Left forelimb (tissue), 1 donor: ENCODE measurements at places on chromosomes 12 and 14.
A peak's percentile ranks its signal among the peaks of the same experiment; 100 is the strongest.

- no peak for DNase-seq
Measured at GRCh38 chr12:27953817-27954216, 18.7 kb downstream of the PTHLH start.

DNA sequence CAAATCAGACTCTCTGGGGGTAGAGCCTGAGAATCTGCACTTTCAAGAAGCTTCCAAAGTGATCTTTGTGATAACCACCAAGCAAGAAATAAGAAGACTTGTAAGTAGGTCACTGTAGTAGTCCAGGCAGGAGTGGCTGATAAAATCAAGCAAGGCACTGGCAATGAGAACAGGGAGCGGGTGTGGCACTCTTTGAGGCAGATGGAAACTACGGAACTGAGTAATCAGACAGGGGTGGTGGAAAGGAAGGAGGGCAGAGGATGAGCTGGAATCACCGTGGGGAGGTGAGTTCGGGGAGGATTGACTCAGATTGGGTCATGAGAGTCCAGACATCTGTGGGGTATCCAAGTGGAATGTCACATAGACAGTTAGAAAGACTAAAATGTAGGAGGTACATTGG, 44.4 kb upstream of the PLXNC1 start:
- no peak for DNase-seq

GRCh38 chr14:26412421-26412820, 185.4 kb downstream of the NOVA1 start:
- DNase-seq, result no peak

DNA sequence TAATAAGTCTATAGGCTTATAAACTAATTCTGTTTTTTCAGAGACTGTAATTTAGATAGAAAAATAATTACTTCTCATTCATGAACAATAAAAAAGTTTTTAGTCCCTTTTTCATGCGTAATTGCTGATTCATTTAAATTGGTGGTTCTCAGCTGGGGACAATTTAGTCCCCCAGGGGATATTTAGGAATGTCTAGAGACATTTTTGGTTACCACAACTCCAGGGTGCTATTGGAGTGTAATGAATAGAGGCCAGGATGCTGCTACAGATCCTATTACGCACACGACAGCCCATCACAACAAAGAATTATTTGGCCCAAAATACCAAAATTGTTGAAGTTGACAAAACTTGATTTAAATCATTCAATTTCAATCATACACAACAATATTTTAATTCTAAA, 22.8 kb upstream of the VCPKMT start:
- DNase-seq, result no peak

- no peak for DNase-seq
Measured at GRCh38 chr14:34650786-34651584, 21.0 kb upstream of the SNX6 start.

DNA sequence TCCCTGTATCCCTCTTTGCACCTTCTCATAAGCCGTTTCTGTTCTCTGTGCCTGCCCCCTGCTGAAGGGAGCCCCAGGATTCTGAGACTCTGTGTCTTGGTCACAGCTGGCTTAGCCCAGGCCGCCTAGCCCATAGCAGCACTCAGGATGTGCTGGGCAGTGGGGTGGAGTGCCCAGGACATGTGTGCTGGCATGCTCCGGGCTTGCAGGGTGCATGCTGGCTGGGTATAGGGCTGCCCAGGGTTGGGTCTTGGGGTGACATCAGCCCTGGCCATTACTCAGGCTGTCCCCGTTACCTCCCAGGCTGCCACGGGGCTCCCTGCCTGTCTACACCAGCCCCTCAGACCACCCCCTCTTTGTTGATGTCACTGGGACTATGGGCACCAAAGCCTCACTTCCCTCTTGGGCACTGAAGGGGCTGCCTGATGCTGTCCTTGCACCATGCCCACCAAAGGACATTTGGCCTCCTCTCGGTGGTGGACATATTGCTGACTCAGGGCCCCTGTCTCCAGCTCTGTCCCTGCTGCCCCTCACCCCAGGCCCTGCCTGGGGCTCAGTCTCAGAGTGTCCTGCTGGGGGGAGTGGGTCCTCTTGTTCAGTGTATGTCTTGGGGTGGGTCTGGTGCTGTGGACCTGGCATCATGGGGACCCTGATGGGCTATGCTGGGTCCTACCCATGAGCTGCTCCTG, 2.4 kb downstream of the CEP170B start:
- DNase-seq, result no peak

DNA sequence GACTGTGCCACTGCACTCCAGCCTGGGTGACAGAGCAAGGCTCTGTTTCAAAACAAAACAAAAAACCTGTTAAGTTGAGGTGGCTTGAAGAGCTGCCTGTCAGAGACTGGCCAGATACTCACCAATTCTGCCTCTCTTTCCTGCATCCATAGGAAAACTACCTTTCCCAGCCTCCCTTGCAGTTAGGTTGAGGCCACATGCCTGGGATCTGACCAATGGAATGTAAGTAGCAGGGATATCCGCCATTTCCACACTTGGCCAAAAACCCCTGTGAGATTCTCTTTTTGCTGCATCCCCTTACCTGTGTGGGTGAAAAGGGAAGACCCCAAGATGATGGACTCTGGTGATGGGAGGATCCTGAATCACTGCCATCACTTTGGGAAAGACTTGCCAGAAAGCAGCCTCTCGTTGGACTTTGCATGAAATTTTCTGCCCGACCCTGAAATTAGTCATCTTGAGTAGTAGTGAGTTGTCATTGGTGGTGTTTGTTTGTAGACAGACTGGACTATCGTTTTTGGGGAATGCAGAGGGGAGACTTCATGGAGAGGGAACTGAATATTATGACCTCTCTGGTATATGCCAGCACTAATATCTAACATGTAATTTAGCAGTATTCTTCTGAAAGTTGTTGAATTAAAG, 14.0 kb downstream of the GPR68 start:
- no peak for DNase-seq

DNA sequence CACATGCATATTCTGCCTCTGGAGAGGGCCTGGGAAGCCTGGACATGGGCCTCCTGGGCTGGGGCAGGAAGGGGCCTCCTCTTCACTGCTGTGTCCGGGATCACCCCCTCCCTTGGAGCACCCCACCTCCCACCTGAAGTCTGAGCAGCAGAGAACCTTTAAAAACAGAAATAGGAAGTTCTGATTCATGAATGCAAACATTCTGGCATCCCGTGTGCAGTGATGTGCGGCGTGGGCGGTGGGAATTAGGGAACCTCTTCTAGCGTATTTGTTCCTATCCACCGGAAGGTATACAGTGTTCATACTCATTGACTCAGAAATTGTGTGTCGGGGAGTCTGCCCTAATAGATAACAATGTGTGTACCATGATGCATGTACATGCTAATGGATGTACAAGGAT, 46.2 kb downstream of the C14orf132 start:
- DNase-seq, result no peak

- no peak for DNase-seq
Measured at GRCh38 chr12:52448228-52448627, 3.7 kb downstream of the KRT6B start.

DNA sequence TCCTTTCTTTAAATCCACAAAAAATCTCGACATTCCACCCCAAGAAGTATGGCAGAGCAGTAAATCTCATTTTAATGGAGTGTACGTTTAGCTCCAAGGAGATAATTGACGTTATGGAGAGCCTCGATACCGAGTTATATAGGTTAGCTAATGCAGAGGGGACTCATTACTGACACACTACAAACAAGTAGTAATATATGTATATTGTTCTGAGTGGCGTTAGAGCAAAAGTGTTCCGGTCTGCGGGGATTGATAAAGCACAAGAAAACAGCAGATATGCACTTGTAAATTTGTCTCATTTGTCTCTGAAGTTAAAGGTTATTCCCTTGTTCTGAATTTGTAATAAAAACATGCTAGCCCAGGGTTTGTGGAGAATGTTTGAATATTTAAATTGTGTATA, 84.1 kb downstream of the BCL11B start:
- DNase-seq, result no peak

- no peak for DNase-seq
Measured at GRCh38 chr14:31097081-31097480, 70.9 kb upstream of the STRN3 start.

DNA sequence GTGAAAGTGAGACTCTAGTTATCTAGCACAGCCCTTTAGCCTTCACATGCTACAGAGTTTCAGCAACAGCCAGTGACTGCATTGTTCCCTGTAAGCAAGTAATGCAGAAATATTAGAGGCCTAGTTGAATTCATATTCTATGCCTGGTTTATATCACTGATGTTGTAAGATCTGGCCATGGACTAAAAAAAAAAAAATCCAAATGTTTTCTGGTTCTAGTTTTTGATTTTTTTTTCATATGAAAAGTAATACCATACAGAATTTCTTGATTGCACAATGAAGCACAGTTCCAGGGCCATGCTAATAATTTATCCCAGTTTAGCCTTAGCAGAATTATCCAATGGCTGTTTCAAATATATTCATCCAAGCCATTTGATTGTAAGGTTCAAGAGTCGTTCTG, 341.5 kb upstream of the DDHD1 start:
- DNase-seq, result no peak

- no peak for DNase-seq
Measured at GRCh38 chr12:62516927-62517326, 50.3 kb downstream of the MON2 start.

- DNase-seq, result no peak
Measured at GRCh38 chr12:115762936-115763335, 514.6 kb downstream of the MED13L start.

DNA sequence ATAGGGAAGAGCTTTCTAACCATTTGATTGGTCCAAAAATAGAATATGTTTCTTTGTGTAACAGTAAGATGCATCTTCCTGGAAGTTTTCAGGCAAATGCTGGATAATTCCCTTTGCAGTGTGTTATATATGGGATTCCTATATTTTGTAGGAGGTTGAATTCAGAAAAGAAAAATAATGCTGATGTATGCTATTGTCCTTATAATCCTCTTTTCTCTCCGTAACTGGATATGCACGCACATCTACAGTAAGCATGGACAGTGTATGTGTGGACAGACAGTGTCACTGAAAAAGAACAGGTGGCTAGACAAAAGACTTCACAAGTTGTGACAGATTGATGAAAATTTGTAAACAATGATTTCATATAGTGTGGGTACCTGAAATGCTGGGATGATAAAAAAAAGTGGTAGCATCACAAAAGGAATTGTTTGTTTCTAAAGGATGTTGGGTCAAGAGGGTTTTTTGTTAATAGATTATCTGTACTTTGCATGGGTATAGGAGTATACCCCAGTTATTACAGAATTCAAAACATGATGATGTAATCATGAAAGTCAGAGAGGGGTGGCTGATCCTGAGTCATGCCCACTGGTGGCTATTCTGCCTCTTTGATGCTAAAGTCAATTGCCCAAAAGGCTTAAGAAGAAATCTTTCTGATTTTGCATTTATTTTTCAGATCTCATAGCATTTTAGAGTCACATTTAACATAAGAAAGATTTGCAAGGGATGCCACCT, 160.7 kb upstream of the TMTC1 start:
- no peak for DNase-seq

- DNase-seq, result no peak
Measured at GRCh38 chr12:94555687-94556086, 94.7 kb downstream of the TMCC3 start.

- DNase-seq, result no peak
Measured at GRCh38 chr12:85519163-85519562, 239.1 kb downstream of the ALX1 start.

DNA sequence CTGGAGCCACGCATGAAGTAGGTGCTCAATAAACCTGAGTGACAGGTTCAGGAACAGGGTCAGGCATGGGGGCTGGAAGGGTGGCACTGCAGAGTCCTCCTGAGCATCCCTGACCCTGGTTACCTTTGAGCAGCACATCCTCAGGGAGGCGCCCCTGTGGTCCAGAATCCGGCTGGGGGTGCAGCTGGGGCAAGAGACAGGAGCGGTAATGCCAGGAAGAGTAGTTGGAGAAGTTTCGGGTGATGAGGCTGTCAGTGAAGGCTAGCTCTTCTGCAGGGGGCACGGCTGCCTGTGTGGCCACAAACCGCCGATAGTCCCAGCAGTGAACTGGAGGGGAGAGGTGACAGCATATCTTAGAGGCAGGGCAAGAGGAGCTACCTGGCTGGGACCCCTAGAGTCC, 2.0 kb downstream of the RABGGTA start:
- DNase-seq, result no peak

DNA sequence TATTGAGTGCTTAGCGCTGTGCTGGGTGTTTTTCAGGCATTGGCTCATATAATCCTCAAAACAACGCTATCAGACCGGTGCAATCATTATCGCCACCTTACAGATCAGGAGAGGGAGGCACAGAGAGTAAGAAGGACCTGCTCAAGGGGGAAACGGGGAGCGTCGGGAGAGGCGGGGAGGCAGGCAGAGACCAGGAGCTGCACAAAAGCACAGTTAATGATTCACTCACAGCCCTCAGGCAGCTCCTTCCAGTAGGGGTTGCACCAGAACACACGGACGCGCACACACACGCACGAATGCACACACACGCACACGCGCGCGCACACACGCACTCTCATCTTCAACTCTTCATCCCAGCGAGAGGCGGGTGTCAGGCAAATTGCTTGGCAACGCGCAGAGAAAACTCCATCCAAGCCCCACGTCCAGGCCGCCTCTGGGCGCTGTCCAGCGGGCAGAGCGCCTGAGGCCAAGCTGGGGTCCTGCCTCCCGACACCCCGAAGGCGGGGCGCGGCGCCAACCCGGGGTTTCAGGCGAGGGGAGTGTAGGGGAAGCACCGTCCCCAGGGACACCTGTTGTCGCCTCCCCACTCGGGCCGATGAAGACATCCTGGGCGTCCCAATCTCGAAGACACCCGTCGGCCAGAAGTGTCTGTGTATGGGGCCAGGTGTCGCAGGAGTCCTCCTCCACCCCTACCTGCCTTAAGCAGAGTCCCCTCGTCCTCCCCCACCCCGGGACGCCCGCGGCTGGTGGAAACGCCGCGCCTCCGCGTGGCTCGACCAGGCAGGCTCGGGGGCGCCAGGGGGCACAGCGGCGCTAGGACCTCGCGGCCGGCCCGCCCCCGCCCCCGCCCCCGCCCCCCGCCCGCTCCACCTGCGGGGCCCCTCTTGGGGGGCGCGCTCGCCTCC, 35.5 kb upstream of the STON2 start:
- DNase-seq, result peak; percentile 79

GRCh38 chr12:11183011-11183410, 3.7 kb downstream of the TAS2R42 start:
- DNase-seq, result no peak

GRCh38 chr12:94242901-94243300, 94.5 kb downstream of the PLXNC1 start:
- DNase-seq, result no peak

DNA sequence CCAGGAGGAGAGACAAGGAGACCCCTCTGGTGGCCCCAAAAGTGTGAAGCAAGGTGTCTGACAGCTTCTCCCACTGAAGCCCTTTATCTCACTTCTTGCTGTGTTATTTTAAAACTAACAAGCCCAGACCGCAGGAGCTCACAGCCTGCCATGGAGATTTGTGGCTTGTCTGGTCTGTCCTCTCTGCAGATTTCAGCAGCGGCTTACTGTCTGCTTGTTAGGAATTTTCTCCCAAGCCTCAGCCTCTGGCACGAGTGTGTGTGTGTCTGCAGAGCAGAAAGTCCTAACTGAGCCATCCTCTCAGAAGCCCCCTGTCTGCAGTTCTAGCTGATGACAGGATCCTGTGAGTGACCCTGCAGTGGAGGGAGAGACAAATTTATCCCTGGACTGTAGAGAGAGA, 87.9 kb upstream of the HSPB8 start:
- DNase-seq, result no peak
